Stimulated activated CD8-positive, alpha-beta memory T cell treated with anti-CD3 and anti-CD28 coated beads, Interleukin-12 subunit alpha, Interleukin-12 subunit beta, amount 100 ng/mL, for 4 hours (primary cell): ENCODE measurements at places on chromosomes 2 and 18.

DNA sequence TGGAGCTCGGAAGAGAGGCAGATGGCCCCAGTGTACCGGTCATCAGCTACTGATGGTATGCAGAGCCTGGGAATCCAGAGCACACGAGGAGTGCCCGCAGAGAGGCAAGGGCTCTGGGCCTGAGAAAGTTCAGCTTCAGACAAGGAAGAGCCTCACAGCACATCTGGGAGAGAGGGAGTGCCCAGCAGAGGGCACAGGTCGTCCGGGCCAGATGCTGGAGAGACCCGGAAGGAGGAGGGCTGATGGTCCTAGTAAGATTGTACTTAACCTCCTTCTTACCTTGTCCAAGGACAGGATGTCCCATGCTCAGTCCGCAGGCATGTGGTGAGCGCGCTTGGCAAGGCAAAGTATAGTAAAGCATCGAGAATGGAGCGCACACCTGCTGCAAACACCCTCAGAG, 24.4 kb upstream of the CHMP1B start:
- DNase-seq: no peak

DNA sequence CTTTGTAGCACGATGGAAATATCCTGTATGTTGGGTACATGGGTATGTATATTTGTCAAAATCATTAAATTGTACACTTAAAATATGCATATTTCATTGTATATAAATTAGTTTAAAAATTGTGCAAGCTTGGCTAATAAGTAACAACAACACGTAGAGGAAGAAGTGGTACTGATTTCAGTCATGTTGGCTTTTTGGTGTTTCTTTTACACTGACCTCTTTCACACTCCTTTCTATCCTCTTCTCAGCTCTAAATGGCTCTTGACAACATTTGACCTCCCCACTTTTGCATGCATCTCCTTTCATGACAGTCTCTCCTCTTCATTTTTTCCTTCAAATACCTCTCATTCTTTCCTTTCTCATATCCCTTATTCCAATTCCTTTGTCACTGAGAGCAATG, 801.4 kb upstream of the ZEB2 start:
- no peak for DNase-seq

- no peak for DNase-seq
Measured at GRCh38 chr2:26191316-26192159, 18.6 kb downstream of the GAREM2 start.

- no peak for DNase-seq
Measured at GRCh38 chr18:3748086-3748485, 298.1 kb downstream of the TGIF1 start.

DNA sequence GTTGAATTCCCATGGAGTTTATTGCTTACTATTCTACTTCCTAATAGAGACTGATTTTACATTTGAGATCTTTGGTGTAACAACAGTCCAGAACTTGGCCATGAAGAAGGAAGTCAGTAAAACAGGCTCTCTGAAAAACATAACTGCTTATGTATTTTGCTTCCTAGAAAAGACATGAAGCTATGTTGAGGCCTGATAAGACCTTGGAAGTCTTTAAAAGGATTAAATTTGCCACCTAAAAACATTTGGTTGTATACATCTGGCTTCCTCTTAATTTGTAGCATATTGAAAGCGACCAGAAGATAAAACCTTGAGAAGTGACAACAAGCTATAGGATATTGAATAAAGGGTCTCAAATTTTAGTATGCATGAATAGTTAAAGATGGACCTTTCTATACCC, 36.4 kb downstream of the PTRHD1 start:
- DNase-seq: no peak

DNA sequence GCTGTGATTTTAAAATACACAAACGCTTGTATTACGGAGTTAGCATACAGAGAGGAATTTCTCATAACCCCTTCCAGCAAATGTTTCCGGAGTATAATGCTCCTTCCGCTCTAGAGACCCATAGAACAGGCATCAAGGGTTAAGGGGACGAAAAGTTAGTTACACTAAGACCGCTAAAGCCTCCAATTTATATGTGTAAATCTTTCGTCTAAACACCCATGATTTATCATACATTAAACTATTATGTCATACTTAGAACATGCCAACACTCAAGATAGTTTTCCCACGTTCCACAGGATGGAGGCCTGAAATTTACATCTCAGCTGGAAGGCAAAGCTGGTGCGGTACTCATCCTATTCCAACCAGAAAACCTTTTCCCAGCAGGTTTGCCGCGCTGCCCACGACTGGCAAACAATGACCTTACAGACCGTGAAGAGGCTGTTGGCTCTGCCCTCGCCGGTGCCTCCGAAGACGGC, 650 bp downstream of the ORMDL1 start:
- no peak for DNase-seq
